ENCODE measurements at places on chromosomes 3 and 15.

GRCh38 chr3:193016437-193016901, 98.8 kb upstream of the MB21D2 start:
- H3K4me3 ChIP-seq = no peak overlapping the region
- H3K27me3 ChIP-seq = no peaks in the 10 kb centered on the region
- no peaks in the 10 kb centered on the region for H3K36me3 ChIP-seq
- DNase-seq = peak; percentile 66
- H3K27ac ChIP-seq = no peak overlapping the region

DNA sequence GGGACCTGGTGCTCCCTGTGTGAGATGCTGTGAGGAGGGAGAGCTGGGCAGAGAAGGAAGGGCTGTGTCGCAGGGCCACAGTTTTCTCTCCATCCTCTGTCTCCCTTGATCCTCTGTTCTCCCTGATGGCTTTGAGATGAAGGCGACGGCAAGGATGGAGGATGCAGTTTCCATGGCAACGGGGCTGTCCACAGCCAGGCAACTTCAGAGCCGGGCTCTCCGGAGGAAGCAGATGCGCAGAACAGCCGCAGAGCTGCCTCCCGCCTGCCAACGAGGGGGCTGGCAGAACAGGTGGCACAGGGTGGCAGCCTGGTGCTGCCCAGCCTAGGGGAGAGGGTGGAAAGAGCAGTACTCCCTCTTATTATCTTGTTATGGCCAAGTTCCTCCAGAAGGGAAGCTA, 9.9 kb upstream of the GRM2 start:
- H3K4me1 ChIP-seq = no peaks in the 10 kb centered on the region
- no peak overlapping the region for H3K27ac ChIP-seq
- peaks cover 59% of the 10 kb centered on the region for H3K36me3 ChIP-seq
- H3K4me3 ChIP-seq = no peak overlapping the region

- no peaks in the 10 kb centered on the region for H3K4me1 ChIP-seq
- no peak overlapping the region for H3K4me3 ChIP-seq
- DNase-seq = no peak
- no peaks in the 10 kb centered on the region for H3K27me3 ChIP-seq
- H3K27ac ChIP-seq = no peak overlapping the region
- H3K36me3 ChIP-seq = no peaks in the 10 kb centered on the region
Measured at GRCh38 chr15:53328341-53328740, 431.1 kb downstream of the WDR72 start.

DNA sequence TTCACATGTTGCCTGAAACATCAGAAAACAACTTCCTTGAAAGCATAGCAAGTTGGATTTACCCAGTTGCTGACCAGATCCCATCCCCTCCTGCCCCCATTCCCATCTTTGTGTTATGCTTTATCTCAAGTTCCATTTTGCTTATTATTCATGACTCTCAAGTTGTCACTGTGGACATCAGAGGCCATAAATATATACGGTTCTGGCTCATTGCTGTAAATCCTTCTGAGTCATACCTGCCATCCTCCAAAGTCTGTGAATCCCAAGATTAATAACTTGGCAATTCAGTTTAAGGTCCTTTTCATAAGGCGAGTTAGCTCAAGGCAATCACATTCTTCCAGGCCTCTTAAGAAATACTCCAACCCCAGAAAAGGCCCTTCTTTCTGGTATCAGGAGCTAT, 126.2 kb upstream of the C2CD4B start:
- H3K4me3 ChIP-seq = no peak overlapping the region
- peaks cover 9% of the 10 kb centered on the region for H3K27me3 ChIP-seq
- H3K36me3 ChIP-seq = no peaks in the 10 kb centered on the region
- H3K27ac ChIP-seq = no peak overlapping the region
- H3K4me1 ChIP-seq = no peaks in the 10 kb centered on the region

GRCh38 chr3:197178998-197179397, 119.4 kb downstream of the DLG1 start:
- H3K4me1 ChIP-seq = no peaks in the 10 kb centered on the region
- H3K27me3 ChIP-seq = no peaks in the 10 kb centered on the region
- no peak for DNase-seq

DNA sequence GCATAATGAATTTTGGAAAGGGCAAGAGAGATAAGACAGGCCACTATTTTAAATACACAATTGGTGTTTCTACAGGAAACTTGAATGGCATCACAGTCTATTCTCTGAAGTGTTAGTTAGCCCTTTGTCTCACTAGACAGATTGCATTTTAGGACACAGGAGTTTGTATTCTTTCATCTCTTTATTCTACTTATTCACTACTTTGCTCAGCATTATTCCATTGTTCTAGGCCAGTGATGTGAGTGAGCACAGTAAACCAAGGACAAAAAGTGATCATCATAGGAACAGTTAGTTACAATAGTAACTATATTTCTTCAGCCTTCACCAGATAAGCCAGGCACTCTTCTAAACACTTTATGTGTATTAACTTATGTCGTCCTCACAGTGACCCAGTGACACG, 150.2 kb upstream of the SLCO3A1 start:
- H3K4me1 ChIP-seq = peaks cover 8% of the 10 kb centered on the region
- H3K27ac ChIP-seq = no peak overlapping the region
- DNase-seq = no peak
- H3K36me3 ChIP-seq = no peaks in the 10 kb centered on the region
- no peaks in the 10 kb centered on the region for H3K27me3 ChIP-seq

GRCh38 chr3:425079-425478, 228.5 kb downstream of the CHL1 start:
- no peak overlapping the region for H3K4me3 ChIP-seq
- H3K27me3 ChIP-seq = no peaks in the 10 kb centered on the region
- H3K27ac ChIP-seq = no peak overlapping the region
- DNase-seq = no peak
- H3K4me1 ChIP-seq = no peaks in the 10 kb centered on the region
- H3K36me3 ChIP-seq = no peaks in the 10 kb centered on the region

GRCh38 chr3:247916-248315, 51.4 kb downstream of the CHL1 start:
- no peaks in the 10 kb centered on the region for H3K36me3 ChIP-seq
- no peaks in the 10 kb centered on the region for H3K4me1 ChIP-seq
- no peak overlapping the region for H3K4me3 ChIP-seq
- DNase-seq = no peak
- no peaks in the 10 kb centered on the region for H3K27me3 ChIP-seq
- no peak overlapping the region for H3K27ac ChIP-seq

GRCh38 chr3:21417991-21418390, 333.0 kb downstream of the ZNF385D start:
- no peak overlapping the region for H3K4me3 ChIP-seq
- no peaks in the 10 kb centered on the region for H3K4me1 ChIP-seq
- H3K27me3 ChIP-seq = no peaks in the 10 kb centered on the region
- H3K36me3 ChIP-seq = no peaks in the 10 kb centered on the region

- no peak overlapping the region for H3K27ac ChIP-seq
- H3K4me3 ChIP-seq = no peak overlapping the region
- H3K36me3 ChIP-seq = peaks cover 88% of the 10 kb centered on the region
- H3K4me1 ChIP-seq = no peaks in the 10 kb centered on the region
- H3K27me3 ChIP-seq = no peaks in the 10 kb centered on the region
- DNase-seq = no peak
Measured at GRCh38 chr3:51426921-51427320, 35.8 kb downstream of the RBM15B start.

DNA sequence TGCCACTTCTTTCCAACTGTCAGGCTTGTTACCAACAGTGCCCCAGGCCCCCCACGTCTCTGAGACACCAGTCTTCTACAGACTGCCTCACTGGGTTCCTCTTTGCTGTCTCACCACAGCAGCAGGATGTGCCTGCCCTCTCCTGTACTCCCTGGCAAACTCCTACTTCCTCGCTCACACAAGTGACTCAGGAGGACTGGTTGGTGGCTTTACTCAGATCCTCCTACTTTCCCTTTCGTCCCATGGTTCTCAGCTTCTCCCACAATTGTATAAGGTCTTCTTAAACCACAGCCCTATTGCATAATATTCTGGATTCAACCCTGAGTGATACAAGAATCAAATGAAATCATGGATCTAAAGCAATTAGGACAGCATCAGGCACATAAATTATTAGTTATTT, 246.6 kb upstream of the PROK2 start:
- no peaks in the 10 kb centered on the region for H3K36me3 ChIP-seq
- H3K4me3 ChIP-seq = no peak overlapping the region
- no peak for DNase-seq
- no peak overlapping the region for H3K27ac ChIP-seq
- H3K4me1 ChIP-seq = no peaks in the 10 kb centered on the region
- H3K27me3 ChIP-seq = no peaks in the 10 kb centered on the region

GRCh38 chr3:181006541-181006940, 17.0 kb upstream of the DNAJC19 start:
- H3K4me3 ChIP-seq = no peak overlapping the region
- no peak for DNase-seq
- H3K36me3 ChIP-seq = no peaks in the 10 kb centered on the region
- no peaks in the 10 kb centered on the region for H3K27me3 ChIP-seq
- no peak overlapping the region for H3K27ac ChIP-seq
- H3K4me1 ChIP-seq = no peaks in the 10 kb centered on the region

DNA sequence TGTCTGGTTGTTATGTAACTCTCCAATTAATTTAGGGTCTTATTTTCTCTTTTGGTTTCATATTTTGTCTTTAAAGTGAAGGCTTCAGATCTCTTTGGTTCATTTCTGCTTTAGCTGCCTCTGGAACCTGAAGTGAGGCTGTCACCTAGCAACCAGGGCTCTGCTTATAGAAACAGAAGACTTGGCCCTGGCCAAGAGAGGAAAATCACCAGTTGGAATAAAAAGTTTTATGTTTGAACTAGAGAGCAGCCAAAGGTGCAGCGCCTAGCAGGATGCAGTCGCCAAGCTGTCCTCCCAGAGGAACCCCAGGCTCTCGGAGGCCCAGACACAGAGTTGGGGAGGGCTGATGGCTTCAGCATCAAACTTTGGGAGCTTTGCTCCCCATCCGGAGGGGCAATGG, 41.1 kb downstream of the LYZL4 start:
- no peaks in the 10 kb centered on the region for H3K27me3 ChIP-seq
- no peaks in the 10 kb centered on the region for H3K36me3 ChIP-seq
- no peak overlapping the region for H3K27ac ChIP-seq
- H3K4me3 ChIP-seq = no peak overlapping the region
- no peak for DNase-seq

DNA sequence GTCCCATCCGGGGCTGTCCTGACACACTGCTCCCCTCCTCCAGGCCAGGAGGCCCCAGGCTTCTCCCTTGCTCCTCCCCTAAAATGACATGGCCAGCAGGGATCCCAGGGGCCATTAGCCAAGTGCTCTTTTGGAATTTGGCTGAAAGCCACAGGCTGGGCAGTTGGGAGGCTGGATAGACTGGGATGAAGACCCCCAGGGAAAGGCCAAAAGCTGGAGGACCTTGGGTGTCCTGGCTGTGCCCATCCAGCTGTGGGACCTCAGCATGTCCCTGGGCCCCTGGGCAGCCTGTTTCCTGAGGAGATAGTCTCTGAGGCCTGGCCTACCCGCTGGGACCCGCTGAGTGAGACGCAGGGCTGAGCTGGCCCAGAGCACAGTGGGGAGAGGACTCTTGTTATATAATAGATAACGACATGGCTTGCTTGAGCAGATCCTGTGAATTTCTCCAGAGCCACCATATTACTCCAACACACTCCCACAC, 5.7 kb upstream of the PDE8A start:
- no peak for DNase-seq
- H3K27ac ChIP-seq = no peak overlapping the region
- H3K4me3 ChIP-seq = no peak overlapping the region
- H3K36me3 ChIP-seq = no peaks in the 10 kb centered on the region

GRCh38 chr3:66604481-66604880, 103.7 kb upstream of the LRIG1 start:
- no peak overlapping the region for H3K27ac ChIP-seq
- H3K27me3 ChIP-seq = no peaks in the 10 kb centered on the region
- no peaks in the 10 kb centered on the region for H3K36me3 ChIP-seq
- DNase-seq = no peak
- H3K4me3 ChIP-seq = no peak overlapping the region
- H3K4me1 ChIP-seq = no peaks in the 10 kb centered on the region

- H3K36me3 ChIP-seq = no peaks in the 10 kb centered on the region
- no peak overlapping the region for H3K27ac ChIP-seq
- H3K27me3 ChIP-seq = no peaks in the 10 kb centered on the region
Measured at GRCh38 chr3:102673271-102674115, 238.7 kb downstream of the ZPLD1 start.

DNA sequence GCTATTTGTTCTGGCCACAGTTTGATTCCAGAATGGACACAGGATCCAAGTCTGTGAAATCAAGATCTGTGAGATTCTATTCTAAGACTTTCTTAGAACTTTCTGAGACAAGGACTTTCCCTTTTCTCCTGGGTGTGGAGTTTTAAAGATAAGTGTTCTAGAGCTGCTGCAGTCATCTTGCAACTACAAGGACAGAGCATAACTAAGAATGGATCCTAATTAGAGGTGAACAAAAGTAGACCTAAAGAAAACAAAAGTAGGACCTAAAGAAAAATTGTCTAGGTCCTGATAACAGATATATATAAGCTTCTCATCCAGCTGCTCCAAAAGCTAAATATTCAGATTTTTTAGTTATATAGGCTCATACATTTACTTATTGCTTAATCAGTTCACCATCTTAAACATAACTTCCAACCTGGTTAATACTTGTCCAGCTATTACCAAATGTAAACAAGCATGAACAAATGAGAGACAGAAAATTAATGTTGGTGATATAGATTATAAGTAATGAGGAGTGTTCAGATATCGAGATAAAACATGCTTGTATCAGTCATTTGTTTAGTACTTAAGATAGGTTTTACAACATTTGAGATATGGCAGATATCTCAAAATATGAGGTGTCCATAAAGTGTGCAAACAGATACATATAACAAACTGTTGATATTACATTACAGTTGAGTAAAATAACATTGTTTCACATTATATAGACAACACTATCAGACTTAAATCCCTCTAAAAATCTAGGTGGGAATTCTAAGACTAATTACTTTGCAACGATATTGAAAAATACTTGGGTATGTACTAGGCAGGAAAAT, 75.1 kb downstream of the CD200 start:
- H3K27me3 ChIP-seq = no peaks in the 10 kb centered on the region
- H3K27ac ChIP-seq = no peak overlapping the region
- H3K4me1 ChIP-seq = no peaks in the 10 kb centered on the region
- no peaks in the 10 kb centered on the region for H3K36me3 ChIP-seq

- no peaks in the 10 kb centered on the region for H3K36me3 ChIP-seq
- no peak for DNase-seq
- H3K4me1 ChIP-seq = peaks cover 15% of the 10 kb centered on the region
- H3K27ac ChIP-seq = no peak overlapping the region
- peak overlapping the region; percentile 65 for H3K4me3 ChIP-seq
Measured at GRCh38 chr3:190323246-190323626, 990 bp upstream of the CLDN1 start.

GRCh38 chr3:55989366-55989765, 478.9 kb downstream of the ERC2 start:
- no peak for DNase-seq
- H3K27me3 ChIP-seq = no peaks in the 10 kb centered on the region
- H3K36me3 ChIP-seq = no peaks in the 10 kb centered on the region
- H3K4me1 ChIP-seq = no peaks in the 10 kb centered on the region
- no peak overlapping the region for H3K27ac ChIP-seq

- H3K27ac ChIP-seq = peak overlapping the region; percentile 52
- no peak overlapping the region for H3K4me3 ChIP-seq
- peaks cover 63% of the 10 kb centered on the region for H3K4me1 ChIP-seq
Measured at GRCh38 chr3:30649572-30650318, 43.3 kb downstream of the TGFBR2 start.

- no peak for DNase-seq
- H3K27me3 ChIP-seq = no peaks in the 10 kb centered on the region
- no peak overlapping the region for H3K27ac ChIP-seq
- no peaks in the 10 kb centered on the region for H3K36me3 ChIP-seq
- no peak overlapping the region for H3K4me3 ChIP-seq
Measured at GRCh38 chr3:2495746-2496145, 397.1 kb downstream of the CNTN4 start.

- H3K36me3 ChIP-seq = no peaks in the 10 kb centered on the region
- no peak for DNase-seq
- H3K4me3 ChIP-seq = no peak overlapping the region
- H3K27ac ChIP-seq = no peak overlapping the region
Measured at GRCh38 chr3:195845483-195845882, 33.8 kb upstream of the MUC4 start.
